ENCODE measurements at places on chromosomes 3 and 15.

DNA sequence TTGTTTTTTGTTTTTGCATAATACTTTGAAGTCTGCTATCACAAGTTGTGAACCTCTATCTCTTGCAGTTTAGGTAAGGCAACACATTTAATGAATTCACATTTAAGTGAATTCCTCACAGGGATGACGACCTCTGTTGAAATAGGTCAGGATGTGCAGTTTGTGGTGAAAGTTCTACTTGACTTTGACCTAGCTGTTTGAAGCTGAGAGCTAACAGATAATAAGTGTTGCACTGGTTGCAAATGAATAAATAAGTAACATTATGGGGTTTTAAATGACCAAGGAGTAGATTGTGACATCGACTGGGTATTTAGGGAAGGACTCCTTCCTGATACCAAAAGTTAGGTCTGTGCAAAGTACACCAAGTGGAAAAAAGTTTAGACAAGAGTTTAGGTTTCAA, 23.9 kb downstream of the NIT2 start:
- no peak for DNase-seq

GRCh38 chr3:130816561-130817445, 70.2 kb upstream of the PIK3R4 start:
- DNase-seq: no peak

DNA sequence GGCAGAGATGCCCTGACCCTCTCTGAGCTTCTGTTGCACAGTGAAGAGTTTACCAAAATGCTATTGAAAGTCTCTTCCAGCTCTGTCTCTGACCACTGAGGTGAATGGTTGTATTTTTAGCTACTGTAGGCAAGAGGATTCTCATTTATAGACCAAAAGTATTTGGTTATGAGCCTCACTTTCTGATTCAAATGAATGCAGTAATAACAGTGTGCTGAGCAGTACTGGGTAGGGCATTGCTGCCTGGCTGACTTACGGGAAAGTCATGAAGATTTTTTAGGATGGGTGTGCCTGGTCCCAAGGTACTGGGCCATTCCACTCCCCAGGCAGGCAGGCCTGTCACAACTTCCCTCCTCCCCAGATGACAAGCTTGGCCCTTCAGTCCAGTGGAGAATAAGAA, 15.5 kb downstream of the PLA1A start:
- no peak for DNase-seq

DNA sequence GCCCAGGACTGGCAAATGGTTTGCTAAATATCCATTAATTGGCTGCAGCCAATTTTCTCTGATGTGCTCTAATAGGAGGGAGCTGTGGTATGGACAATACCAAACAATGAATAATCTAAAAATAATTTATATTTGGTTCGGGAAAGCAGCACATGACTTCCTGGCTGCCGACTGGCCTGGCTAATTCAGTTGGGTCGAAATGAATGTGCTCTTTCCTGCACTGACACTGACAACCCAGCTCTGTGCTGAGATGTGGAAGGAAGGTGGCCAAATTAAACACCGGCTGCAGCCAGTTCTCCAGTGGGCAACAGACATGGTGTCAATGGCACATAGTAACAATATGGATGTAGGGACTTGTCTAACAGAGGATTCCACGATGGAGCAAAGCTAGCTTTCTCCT, 21.1 kb upstream of the COLQ start:
- DNase-seq: no peak

GRCh38 chr15:100785181-100786138, 94.2 kb upstream of the ALDH1A3 start:
- no peak for DNase-seq

DNA sequence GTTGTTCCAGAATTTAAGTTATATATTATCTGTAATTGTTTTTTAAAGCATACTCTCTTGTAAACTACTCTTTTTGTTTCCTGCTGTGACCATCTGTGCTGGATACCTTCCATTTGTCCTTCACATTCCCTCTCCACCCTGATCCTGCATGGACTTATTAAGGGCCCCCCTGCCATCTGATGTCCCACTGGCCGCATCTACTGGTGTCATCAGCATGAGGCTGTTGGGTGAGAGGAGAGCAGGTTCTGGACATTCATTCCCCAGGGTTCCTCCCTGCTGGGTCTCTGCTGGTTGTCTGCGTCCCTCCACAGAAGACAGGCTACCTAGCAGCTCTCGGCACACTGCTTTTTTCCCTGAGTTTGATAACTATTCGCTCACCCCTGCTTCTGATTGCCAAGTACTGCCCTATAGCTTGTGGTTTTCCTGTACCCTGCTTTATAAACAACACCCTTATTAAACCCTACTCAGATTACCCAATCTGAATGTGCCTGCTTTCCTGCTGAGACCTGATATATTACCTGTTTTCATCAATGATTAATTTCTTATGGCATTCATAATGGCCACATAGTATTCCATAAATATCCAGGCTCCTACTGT, 7.7 kb downstream of the CMTM8 start:
- no peak for DNase-seq

DNA sequence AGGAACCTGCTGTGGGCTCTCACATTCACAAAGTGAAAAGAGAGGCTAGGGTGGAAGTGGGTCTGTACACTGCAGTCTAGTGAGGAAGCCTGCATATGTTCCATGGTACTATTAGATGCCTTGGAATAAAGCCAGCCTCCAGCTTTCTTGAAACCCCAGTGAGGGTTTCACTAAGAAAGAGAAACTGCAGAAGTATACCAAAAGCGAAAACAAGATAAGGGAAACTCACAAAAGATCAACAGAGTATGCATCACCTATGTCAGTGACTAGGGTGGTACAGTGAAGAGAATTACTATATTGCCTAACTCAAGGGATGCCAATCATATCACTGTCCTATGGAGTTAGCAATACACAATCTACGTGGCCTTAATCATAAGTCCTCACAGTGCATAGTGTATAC, 212.5 kb upstream of the GADL1 start:
- no peak for DNase-seq

- no peak for DNase-seq
Observed at GRCh38 chr3:101896083-101896757, 46.9 kb downstream of the NFKBIZ start.

GRCh38 chr15:73573037-73573436, 60.2 kb downstream of the NPTN start:
- no peak for DNase-seq

DNA sequence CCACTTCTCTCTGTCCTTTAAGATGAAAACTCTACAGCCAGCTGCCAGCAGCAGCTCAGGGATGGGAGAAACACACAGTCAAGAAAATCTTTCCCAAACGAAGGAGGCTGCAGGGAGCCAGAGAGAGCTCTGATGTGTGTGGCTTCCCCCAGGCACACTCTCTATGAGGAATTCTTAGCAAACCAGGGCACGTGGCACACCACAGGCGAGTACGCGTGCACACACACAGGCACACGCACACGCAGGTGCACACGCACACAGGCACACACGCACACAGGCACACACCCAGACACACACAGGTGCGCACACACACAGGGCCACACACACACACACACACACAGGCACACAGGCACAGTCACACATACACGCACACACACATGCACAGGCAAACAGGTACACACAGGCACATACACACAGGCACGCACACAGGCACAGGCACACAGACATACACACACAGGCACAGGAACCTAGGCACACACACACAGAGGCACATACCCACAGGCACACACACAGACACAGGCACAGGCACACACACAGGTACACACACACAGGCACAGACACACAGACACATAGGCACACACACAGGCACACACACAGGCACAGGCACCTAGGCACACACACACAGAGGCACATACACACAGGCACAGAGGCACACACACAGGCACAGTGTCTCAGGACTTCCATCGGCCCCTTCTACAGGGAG, 91.5 kb upstream of the ATP2B2 start:
- no peak for DNase-seq

GRCh38 chr3:141735176-141735575, 2.9 kb upstream of the RNF7 start:
- DNase-seq: no peak

GRCh38 chr3:29695201-29695600, 414.3 kb downstream of the RBMS3 start:
- no peak for DNase-seq

DNA sequence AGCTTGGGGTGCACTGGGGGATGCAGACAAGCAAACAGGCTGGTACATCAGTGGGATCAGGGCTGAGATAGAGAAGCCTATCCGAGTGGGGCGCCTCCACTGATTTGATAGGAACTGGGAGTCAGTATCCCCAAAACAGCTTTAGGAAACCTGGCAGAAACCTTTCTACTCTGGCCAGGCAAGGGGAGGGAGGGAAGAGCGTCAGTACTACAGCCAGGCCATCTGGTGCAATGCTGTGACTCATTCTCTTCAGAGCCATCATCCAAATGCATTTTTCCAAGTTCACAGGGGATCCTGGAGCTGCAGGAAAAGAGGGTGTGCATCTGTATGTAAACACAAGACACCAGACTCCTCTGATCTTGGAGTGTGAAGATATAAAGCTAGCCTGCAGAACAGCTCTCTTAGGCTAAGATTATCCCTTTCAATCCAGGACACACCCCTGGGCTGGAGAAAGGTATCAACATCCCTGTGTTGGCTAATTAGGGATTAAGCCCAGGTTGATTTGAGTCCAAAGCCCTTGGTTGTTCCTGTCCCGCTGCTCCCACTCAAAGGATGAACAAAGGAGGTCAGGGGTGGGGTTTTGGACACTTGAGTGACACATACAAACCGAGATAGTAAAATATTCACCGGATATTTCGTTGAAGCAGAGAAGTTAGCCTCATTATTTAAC, 9.3 kb downstream of the GALNT15 start:
- no peak for DNase-seq

GRCh38 chr15:92075764-92076163, 222.3 kb downstream of the SLCO3A1 start:
- no peak for DNase-seq

- DNase-seq: no peak
Observed at GRCh38 chr3:20458994-20459716, 273.1 kb upstream of the SGO1 start.

GRCh38 chr3:196976941-196977340, 8.3 kb upstream of the PIGZ start:
- DNase-seq: no peak

DNA sequence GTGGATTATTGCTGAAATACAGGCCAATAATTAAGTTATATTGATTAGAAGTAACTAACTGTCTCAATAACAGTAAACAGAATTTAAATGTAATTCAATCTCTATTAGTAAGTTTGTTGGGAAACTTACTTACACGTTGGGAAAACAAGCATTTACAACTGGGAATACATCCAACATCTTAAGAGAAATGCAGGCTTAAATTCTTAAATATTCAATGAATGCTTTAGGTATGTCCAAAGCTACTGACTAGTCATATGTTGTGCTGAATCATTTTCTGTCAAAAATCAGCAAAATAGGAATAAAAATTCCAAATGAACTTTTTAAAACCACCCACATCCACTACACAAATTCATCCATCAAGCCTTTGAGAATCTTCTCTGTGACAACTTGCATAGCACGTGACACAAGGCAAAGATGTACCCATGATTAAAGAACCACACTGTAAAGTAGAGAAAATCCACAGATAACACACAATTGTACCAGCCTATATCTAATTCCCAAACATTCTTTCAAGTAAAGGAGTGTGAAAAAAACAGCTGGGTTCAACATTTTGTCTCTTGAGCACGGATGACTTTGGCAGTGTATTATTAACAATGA, 60.0 kb downstream of the NMNAT3 start:
- DNase-seq: no peak

DNA sequence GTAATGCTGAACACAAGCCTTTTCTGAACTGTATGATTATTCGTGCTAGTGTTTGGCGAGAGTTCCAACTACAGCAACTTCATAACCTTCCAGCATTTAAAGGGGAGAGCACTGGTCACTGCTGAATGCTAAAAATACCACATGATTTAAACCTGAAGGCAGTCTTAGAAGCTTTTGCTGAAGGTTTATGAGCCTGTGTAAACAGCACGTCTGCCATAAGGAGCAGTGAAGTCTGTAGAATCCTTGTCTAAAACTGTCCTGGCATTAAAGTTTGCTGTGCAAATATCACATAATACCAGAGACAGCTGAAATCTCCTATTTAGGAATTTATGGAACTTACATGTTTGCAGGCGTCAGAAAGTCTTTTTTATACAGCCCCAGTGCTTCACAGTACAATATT, 5.9 kb downstream of the SATB1 start:
- no peak for DNase-seq

DNA sequence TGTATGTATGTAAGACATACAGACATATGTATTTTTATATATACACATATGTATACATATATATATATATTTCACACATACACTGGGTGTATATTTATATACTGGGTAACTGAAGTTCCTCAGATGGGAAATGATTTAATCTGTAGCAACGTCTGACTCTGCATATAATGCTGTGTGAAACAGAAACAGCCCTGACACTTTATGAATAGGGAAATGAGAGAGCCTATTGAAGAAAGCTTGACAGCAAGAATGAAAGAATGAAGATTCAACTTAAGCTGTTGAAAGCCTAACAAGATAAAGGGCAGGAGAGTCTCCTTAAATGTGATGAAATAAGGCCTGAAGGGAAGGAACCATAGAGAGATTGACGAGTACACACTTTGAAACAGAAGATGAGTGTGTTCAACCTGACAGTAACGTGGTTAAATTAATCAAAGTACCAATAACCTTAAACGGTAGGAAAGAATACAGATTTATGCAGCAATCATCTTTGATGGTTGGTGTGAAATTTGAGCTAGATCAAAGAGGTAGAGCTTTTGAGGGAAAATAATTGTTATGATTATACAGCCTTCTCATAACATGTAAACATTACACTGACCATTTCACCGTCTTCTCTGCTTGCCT, 169.9 kb downstream of the MECOM start:
- no peak for DNase-seq

DNA sequence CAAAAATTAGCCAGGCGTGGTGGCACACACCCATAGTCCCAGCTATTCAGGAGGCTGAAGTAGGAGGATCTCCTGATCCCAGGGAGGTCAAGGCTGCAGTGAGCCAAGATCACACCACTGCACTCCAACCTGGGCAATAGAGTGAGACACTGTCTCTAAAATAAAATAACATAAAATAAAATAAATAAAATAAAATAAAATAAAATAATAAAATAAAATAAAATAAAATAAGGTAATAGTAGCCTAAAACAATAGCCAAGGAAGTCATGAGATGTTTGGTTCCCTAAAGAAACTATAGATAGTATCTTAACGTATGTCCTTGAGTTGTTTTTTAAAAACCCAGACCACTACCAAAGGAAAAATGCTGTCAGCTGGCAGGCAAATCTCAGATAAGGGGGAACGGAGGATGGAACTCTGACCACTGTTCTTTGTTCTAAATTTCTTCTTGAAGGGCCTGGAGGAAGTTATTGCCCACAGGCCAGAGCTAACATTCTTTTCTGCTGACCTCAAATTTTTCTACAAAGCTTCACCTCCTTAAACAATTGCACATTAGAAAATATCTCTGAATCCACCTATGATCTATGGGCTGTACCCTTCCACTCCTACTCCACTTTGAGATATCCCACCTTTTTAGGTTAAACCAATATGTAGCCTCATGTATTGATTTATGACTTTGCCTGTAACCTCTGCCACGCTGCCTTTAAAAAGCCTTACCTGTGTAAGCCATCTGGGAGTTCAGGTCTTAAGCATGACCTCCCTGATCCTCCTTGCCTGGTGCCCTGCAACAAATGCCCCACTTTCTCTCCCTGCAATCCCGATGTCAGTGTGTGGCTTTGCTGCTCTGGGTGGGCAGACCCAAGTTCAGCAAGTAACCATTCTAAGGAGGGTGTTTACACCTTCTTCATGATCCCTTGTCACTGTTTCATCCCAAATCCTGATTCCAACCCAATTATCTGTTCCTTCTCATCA, 126.2 kb upstream of the BHLHE40 start:
- DNase-seq: no peak

All from stimulated activated CD4-positive, alpha-beta T cell treated with anti-CD3 and anti-CD28 coated beads, Interleukin-4, amount 100 ng/mL, for 48 hours (primary cell).